ENCODE measurements at places on chromosomes 4 and X.

- DNase-seq: no peak
Measured at GRCh38 chr4:125693228-125693627, 378.5 kb downstream of the FAT4 start.

- DNase-seq: no peak
Measured at GRCh38 chr4:88661739-88662138, 35.9 kb downstream of the NAP1L5 start.

DNA sequence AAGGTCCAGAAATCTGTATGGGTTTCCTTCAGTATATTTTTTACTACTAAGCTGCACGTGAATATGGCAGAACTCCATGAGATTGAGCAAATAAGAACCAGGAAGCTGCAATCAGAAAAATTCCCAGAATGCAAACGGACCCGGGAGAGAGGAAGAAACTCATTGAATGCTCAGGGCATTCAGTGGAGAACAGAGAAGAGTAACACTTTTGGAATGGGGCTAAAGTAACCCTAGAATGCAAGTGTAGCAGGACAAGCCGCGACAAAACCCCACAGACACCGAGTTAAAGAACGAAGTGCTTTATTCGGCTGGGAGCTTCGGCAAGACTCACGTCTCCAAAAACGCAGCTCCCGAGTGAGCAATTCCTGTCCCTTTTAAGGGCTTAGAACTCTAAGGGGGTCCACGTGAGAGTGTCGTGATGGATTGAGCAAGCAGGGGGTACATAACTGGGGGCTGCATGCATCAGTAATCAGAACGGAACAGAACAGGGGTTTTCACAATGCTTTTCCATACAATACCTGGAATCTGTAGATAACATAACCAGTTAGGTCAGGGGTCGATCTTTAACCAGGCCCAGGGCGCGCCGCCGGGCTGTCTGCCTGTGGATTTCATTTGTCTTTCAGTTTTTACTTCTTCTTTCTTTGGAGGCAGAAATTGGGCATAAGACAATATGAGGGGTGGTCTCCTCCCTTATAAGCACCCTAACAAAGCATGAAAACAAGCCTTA is 56.4 kb downstream of the RAB28 start:
- DNase-seq: peak; percentile 50

- no peak for DNase-seq
Measured at GRCh38 chr4:13763707-13764106, 136.2 kb upstream of the BOD1L1 start.

GRCh38 chr4:68734095-68734494 is 63.6 kb upstream of the UGT2B15 start:
- DNase-seq: no peak

GRCh38 chrX:78838709-78839108 is 91.2 kb downstream of the LPAR4 start:
- no peak for DNase-seq

- DNase-seq: no peak
Measured at GRCh38 chrX:119072744-119073143, at the start of gene CT47C1. Gene CT47C1 (plus strand): TSS chrX:119072993. CDS start chrX:119073226, 233 bp downstream.

DNA sequence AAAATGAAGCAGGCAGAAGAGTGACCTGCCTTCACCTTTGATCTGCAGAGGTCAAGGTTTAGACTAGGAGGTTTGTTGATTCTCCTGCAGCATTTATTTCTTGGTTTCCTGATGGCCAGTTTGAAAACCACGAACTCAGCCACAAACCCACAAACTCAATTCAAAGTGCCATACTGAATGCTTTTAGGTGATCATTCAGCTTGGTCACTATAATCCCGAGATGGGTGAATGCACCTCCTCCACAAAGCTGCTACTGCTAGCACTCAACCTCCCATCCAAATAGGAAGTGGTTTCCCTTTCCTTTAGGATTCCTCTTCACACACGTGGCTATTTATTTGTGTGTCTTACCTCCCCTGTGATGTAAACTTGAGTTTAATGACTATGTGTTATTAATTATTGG is 225.2 kb downstream of the MID1 start:
- DNase-seq: no peak

GRCh38 chr4:926538-926937 is 5.6 kb downstream of the GAK start:
- DNase-seq: no peak

DNA sequence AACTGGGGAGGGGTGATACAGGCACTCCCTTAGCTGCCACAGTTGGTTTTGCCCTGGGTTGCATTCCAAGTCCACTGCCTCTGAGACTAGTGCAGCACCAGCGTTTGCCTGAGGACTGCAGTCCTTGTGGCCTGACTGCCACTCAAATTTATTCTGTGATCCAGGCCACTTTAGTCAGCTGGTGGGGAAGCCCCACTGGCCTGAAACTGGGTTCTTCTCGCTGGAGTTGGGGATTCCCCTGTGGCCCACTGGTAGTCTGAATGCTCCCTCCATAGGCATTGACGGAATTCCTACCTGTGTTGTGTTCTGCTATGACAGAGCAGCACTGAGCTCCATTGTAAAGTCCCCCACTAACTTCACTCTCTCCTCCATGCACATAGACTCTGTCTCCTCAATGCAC is 63.8 kb downstream of the PTPN13 start:
- DNase-seq: no peak

DNA sequence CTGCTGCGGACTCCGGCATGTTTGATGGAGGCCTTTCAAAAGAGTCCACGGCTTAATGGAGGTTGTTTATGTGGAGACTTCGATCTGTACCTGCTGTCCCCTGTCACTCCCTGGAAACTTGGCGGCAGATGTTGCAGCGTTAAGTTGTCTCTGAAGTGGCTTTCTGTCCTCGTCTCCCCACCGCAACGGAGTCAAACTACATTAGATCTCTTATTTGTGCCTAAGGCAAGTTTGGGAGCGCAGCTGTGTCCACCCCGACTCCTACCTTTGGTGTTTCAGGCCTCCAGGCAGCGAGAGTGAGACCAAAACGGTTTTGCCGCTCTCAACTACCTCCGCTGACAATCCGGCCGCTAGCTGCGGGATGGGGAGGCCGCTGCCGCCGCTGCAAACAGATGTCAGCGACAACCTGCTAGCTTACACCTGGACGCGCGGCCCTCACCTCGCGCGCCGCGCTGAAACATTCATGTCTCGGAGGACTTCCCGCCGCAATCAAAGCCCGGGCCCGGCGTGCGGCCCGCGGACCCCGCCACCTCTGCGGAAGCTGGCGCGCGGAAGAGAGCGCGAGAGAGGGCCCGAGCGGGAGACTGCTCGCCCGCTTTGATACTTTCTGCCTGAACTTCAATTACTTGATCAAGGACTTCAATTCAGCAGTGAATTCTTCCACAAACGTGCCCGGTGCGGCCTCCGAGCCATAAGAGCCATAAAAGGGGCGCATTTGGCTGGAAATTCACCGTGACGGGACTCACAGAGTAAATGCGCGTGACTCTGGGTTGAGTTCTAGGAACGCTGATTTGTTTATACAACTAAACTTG is 108.4 kb downstream of the ANTXR2 start:
- DNase-seq: no peak

DNA sequence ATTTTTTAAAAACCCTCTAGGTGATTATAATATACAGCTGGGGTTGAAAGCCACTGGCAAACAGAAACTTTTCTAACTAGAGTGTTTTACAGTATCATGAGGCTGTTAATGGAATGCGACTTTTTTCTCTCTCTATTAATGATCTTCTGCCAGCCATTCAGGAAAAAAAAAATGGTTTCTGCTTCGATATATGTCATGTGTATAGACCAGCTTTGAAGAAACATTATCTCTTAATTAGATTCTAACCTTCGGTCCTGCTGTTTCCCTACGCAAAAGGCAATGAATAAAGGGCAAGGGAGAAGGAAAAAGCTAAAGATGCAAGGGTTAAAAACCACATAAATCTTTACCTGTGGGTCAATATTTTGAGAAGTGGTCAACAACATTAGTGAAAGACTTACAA is 1662.1 kb upstream of the TENM3 start:
- DNase-seq: no peak

DNA sequence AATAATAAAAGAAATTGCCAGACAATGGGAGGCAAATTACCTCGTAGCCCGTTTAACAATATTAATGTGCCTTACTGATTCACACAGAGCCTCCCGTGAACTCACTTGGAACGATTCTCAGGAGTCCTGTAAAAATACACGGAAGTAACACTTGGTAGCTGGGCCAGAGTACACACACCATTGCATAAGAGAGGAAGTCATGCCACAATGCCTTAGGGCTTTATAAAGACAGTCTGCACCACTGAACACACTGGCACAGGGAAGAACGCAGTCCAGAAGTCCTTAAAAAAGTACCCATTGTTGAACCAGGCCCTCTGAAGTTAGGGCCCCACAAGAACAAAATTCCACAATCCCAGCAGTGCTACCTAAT is 15.1 kb downstream of the SLC2A9 start:
- DNase-seq: peak; percentile 100

DNA sequence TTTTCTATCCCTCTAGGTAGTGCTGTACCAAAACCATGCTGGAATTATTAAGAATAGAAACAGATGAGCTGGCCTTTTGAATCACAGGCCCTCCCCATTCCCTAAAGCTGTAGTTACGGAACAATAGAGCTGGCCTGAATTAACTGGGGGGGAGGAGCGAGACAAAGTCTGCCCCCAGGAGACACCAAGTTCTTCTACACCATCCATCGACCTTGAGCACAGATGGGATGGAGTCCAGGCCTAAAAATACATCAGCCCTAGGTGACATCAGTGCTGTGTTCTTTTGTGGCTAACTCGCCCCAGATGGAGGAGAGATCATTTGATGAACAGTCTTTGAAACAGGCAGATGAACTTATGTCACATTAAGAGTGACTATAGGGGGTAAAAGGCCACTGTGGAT is 49.6 kb downstream of the LHFPL1 start:
- no peak for DNase-seq

- peak; percentile 68 for DNase-seq
Measured at GRCh38 chrX:65601530-65602220, 65.8 kb upstream of the MSN start.

DNA sequence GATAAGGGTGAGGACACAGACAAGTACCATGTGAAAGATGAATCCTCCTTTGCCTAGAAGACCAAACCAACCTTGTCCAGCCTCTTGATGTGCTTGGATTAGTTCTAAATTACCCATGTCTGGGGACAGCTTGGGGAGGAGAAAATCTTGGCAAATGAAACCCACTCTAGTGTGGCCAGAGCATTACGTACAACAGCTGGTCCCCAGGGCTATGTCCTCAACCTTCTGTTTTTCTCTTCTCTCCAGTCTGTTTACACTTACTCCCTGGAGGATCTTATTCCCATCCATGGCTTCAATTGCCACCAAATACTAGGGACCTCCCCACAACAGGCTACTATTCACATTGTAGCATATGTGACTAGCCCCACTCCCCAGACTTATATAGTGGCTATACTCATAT is 384.5 kb downstream of the OPHN1 start:
- DNase-seq: no peak

- DNase-seq: no peak
Measured at GRCh38 chr4:1519787-1520661, 113.8 kb upstream of the NKX1-1 start.

DNA sequence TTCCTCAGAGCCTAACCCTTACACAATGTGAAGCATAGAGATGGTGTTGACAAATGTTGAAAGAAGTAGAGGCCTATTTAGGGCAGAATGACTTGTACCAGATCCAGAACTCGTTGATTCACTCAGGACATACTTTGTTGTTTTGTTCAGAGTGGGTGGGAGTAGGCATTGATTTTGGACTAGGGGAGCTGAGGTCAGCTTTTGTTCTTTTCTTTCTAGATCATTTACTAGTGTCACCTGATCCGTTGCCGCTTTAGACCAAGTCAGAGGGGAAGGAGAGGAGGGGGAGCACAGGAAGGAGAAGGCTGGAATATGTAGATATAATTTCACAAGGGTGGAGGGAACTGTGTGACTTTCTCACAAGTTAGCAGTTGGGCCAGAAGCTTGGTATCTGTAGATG is 282.4 kb upstream of the GPC4 start:
- no peak for DNase-seq

DNA sequence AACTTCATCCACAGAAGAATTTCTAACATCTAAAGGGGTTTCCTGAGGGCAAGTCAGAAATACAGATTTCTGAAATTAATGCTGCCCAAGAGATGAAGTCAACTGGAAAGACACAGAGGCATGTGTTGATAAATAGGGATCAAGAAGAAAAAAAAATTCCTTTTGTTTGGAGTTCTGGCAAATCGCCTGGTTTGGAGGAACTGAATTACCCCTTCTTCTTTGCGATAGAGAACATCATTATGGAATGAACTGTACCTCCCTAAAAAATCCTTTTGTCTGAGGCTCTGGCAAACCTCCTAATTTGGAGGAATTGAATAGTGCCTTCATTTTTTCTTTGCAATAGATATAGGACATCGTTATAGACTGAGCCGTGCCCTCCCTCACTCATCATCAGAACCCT is 200.9 kb downstream of the DHRSX start:
- no peak for DNase-seq

GRCh38 chrX:74242050-74242449 is 61.9 kb upstream of the ZCCHC13 start:
- no peak for DNase-seq

DNA sequence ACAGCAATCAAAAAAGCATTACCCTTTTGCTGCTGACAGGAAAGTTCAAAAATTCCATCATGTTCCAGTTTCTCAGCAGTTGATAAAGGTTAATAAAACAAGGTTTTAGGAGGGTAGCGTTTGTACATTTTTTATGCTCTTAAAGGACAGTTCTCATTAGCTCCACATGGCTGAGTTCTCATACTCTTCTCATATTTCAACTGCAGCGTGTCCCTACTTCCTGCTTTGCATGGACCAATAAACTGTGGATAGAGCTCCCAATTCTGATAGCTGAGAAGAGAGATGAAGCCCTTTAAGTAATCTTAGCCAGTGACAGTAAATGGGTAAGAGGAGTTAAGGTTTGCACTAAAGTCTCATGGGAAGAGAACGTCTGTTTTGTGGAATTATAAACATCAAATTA is 53.5 kb downstream of the SPANXA2 start:
- DNase-seq: peak; percentile 1

DNA sequence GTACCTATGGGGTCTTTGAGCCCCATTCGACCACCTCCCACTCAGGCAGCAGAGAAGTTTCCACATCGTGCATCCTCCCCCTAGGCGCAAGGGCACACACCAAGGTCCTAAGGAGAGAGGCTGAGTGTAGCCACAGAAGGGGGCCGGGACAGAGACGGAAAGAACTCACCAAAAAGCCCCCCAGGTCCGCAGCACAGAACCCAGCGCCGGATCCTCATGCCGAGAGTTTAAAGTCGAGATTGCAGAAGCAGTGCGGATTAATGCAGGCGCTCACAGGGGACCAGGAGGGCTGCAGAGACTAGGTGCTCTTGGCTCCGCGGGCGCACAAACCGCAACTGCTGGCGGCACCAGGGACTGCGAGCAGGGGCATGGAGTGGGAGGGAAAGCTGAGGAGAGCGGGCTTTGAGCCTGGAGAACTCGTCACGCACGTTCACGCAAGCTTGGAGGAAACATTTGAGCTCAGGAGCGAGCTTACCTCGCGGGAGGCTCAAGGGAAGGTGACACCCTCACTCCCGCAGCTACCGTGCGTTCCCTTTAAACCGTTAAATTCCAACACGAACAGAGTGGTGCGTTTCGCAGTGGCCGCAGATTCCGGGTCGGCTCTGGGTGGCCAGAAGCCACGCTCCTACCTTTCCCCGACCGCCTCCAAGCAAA is 8.5 kb downstream of the NKX3-2 start:
- no peak for DNase-seq

Measured in LNCaP clone FGC (cell line).